Right atrium auricular region (tissue), 2 donors: ENCODE measurements at places on chromosomes 3 and 15. TPM values are rescaled to one million over a fixed set of nuclear protein-coding genes. Genes with fewer than 3 reads are reported as not detected.

GRCh38 chr3:195834675-195835583 is 23.2 kb upstream of the MUC4 start:
- no peak overlapping the region for H3K4me3 ChIP-seq
- DNase-seq = no peak
- no peak overlapping the region for H3K27ac ChIP-seq
- no peaks in the 10 kb centered on the region for H3K4me1 ChIP-seq
- no peaks in the 10 kb centered on the region for H3K36me3 ChIP-seq
- H3K27me3 ChIP-seq = no peaks in the 10 kb centered on the region

- H3K36me3 ChIP-seq = no peaks in the 10 kb centered on the region
- DNase-seq = no peak
- H3K27me3 ChIP-seq = no peaks in the 10 kb centered on the region
- no peaks in the 10 kb centered on the region for H3K4me1 ChIP-seq
- no peak overlapping the region for H3K4me3 ChIP-seq
Measured at GRCh38 chr3:114299421-114299820, 5.6 kb downstream of the TIGIT start.

DNA sequence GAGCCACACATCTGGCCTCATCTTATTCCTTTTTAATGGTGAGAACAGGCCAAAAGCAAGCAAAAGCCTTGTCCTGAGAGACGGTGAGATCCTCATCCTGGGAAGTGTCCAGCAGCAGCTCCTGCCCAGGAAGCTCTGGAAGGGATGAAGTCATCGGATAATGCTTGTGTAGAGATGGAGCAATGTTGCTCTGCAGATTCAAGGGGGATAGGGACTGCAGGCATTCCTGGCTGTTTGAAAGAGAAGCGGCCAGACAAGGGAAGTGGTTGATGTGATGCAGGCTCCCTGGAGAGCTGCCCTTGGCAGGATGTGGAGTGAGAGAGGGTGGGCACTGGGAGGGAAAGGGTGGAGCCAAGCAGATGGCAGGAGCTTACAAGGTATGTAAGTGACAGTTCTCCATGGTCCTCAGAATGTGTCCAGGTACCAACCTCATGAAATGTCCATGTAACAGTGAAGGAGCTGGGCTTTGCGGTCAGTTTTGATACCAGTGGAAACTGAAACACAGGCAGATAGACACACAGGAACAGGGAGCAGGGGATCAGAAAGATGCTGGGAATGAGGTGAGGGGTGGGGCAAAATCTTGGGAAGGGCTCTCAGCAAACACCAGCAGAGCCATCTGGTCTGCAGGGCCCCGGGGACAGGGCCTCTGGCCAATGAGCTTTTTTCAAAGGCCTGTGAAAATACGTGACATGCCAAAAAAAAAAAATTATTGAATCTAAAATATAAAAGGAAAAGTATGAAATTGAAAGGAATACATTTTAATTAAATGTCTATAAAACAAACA is 32.2 kb upstream of the LACTB start:
- DNase-seq = no peak
- H3K27ac ChIP-seq = peak overlapping the region; percentile 30
- no peaks in the 10 kb centered on the region for H3K36me3 ChIP-seq
- no peak overlapping the region for H3K4me3 ChIP-seq

GRCh38 chr3:16198427-16198826 is 23.9 kb downstream of the GALNT15 start:
- no peak overlapping the region for H3K27ac ChIP-seq
- no peaks in the 10 kb centered on the region for H3K27me3 ChIP-seq
- no peak overlapping the region for H3K4me3 ChIP-seq
- no peak for DNase-seq

- no peaks in the 10 kb centered on the region for H3K4me1 ChIP-seq
- no peak overlapping the region for H3K27ac ChIP-seq
- peaks cover 3% of the 10 kb centered on the region for H3K27me3 ChIP-seq
- H3K4me3 ChIP-seq = no peak overlapping the region
- H3K36me3 ChIP-seq = no peaks in the 10 kb centered on the region
Measured at GRCh38 chr15:29090617-29091466, 178.8 kb downstream of the NSMCE3 start.

DNA sequence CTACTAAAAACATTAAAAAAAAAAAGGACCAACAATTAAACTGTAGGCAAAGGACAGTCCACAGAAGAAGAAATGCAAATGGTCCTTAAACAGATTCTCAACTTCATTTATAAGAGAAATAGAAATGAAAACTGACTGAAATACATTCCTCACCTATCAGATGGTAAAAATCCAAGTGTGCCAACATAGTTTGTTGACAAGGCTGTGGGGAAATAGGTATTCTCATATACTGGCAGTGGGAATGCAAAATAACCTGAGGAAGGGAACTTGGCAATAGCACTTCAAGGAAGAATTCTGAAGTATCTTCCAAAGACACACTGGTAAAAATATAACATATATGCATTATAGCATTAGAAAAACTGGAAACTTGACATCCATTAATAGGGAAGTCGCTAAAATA is 53.8 kb downstream of the SLC24A1 start:
- H3K27ac ChIP-seq = no peak overlapping the region
- DNase-seq = no peak
- H3K4me1 ChIP-seq = no peaks in the 10 kb centered on the region
- H3K36me3 ChIP-seq = peaks cover 13% of the 10 kb centered on the region
- H3K4me3 ChIP-seq = no peak overlapping the region

GRCh38 chr15:81562986-81563385 is 189.0 kb upstream of the TMC3 start:
- H3K4me3 ChIP-seq = no peak overlapping the region
- H3K4me1 ChIP-seq = no peaks in the 10 kb centered on the region
- no peak overlapping the region for H3K27ac ChIP-seq
- DNase-seq = no peak

CAPN3 gene
- total RNA-seq = 5.3 TPM

ST8SIA2 gene
- 0.35 TPM for total RNA-seq

GOLGA8R gene
- total RNA-seq = 2.6 TPM

CKMT1A gene
- 3.3 TPM for total RNA-seq

POPDC2 gene
- 679 TPM for total RNA-seq

PFKFB4 gene
- total RNA-seq = 1.2 TPM
